ENCODE measurements at places on chromosomes 12 and 14.
A peak's percentile ranks its signal among the peaks of the same experiment; 100 is the strongest.

DNA sequence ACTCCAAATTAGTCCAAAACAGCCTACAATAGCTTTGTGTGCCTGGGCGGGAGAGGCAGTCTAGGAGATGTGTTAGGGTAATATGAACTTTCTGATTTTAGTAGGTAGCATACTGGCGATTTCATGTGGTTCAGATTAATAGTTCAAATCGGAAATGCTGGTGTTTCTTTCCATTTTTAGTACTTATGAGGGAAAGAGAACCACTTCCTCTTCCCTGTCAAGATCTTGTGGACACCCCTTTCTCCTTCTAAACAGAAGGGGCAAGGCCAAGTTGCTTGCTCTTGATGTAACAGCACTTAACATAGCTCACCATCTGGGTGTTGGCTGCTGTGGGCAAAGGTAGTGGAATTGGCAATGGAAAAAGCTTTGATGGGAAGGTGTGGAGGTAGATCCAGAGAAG lies 32.2 kb upstream of the IGF1 start:
- DNase-seq: no peak

DNA sequence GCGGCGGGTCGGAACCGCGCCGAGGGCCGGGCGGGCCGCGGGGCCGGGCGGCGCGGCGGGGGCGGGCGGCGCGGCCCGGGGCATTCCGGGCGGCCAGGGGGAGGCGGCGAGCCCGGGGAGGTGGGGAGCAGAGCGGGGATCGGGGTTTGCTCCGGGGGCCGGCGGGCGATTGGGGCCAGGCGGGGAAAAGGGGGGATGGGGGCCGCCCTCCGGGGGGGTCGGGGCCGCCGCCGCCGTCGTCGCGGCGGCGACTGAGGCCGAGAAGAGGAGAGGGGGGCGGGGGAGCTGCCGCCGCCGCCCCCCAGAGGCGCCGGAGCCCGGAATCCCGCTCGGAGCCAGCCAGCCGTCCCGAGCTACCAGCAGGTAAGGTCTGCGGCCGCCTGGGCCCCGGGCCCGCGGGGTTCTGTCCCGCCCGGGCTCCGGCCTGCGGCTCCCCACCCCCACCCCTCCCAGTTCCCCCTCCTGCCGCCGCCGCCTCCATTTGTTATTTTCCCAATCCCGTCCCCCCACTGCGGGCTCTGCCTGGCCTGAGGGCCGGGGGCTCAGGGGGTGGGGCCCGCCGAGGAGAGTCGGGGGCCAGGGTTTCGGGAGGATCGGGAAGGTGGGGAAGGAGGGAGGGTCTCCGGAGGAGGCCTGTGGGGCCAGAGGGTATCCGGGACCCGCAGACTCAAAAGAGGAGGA lies 403 bp downstream of the ATN1 start:
- DNase-seq: no peak

DNA sequence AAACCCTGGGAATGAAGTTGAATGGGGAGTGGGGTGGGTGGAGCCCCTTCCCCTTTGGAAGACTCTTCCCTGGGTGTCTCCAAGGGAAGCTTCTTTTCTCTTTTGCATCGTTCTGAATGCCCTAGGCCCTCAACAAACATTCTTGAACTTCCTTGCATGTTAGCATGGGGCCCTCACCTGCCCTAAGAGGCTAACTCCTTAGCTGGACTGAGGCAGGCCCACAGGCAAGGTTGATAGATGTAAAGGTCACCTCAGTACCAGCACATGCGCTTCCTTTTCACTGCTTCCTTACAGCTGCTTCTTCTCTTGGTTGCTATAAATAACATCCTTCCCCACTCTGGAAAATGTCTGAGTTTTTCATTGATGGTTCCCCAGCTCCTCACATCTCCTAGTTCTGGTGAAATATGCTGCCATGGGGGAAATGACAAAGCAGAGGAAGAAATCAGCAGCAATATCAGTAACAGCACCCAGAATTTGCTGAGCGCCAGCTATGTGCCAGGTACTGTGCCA lies 160.6 kb upstream of the FRMD6 start:
- no peak for DNase-seq

- DNase-seq: no peak
Observed at GRCh38 chr12:7729746-7730145, 17.4 kb downstream of the CLEC4C start.

DNA sequence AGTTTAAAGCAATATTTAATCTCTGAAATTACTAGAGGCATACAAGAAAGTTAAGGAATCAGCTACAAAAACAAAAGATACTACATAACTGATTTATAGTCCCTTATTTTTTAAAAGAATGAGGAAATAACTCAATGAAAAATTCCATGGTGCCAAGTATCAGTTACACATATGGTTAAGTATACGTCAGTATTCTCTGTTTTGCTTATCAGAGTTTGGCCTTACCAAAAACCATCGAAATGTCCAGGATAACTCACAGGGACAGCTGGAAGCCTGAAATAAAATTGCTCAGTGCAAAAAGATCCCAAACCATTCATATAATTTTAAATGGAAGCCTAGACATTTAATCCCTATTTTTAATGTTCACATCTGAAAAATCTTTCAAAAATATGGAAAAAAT lies 3.6 kb downstream of the CFL2 start:
- DNase-seq: no peak

DNA sequence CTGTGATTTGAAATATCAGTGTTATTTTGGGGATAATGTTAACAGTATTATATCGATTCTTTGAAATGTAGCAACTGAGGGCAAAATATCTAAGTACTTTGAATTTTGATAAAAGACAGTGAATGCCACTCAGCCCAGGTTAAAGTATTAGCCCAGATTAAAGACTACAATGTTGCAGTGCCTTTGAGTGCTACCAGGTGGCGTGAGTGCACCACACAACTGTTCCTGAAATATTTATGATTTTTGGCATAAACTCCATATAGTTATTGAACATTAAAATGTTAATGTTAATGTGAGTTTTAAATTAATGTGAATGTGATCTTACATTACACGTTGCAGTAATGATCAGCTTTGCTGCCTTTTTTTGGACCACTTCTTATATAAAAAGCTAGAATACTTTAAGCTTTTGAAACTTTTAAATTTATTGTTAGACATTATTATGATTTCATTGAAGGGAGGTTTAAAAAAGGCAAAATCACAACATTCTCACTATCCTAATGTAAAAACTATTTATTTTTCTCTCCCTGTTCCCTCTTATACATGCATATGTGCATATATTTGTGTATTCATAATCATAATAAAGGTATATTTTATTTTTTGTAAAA lies 22.5 kb downstream of the MRPS35 start:
- DNase-seq: no peak

- peak; percentile 33 for DNase-seq
Observed at GRCh38 chr14:39015360-39015961, 87.6 kb downstream of the SEC23A start.

GRCh38 chr12:106918746-106919145 lies 37.0 kb upstream of the TMEM263 start:
- peak; percentile 21 for DNase-seq

DNA sequence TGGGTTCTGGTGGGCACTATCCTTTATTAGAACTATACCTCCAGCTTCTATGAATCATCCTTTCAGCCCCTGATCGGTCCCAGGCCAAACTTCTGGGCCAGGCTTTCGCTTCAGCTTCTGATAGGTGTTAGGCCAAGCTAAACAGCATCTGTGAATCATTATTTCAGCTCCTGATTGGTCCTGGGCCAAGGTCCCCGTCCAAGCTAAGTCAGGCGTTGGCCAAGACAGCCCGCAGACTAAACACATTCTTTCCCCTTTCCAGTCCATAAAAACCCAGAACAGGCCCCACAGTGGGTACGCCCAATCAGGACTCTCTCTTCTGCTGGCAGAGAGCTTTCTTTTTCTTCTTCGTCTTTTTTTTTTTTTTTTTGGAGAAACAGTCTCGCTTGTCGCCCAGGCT lies 1808.9 kb upstream of the SEL1L start:
- no peak for DNase-seq

DNA sequence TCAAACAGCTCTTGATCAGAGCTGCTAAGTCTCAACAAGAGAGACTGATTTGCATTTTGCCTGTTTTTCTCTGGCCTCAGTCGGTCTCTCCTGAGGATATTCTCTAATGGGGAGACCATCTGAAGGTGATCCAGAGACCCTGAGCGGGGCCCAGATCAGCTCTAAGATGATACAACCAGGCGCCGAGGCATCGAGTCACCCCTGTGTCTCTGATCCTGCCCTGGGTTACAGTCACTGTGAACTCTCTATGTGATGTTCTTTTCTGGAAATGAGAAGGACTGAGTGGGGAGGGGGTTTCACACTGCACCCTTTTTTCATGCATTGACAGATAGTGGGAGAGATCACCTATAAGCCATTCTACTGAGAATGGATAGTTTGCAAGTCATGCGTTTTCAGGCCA lies 247.6 kb upstream of the PWP1 start:
- DNase-seq: no peak

GRCh38 chr12:131867891-131868675 lies 26.3 kb upstream of the ULK1 start:
- DNase-seq: no peak

- DNase-seq: no peak
Observed at GRCh38 chr12:53867216-53868012, 71.2 kb upstream of the HOXC13 start.

- DNase-seq: no peak
Observed at GRCh38 chr12:114555451-114555850, 128.5 kb downstream of the TBX3 start.

GRCh38 chr14:92487513-92488133 lies 26.0 kb upstream of the RIN3 start:
- DNase-seq: no peak

DNA sequence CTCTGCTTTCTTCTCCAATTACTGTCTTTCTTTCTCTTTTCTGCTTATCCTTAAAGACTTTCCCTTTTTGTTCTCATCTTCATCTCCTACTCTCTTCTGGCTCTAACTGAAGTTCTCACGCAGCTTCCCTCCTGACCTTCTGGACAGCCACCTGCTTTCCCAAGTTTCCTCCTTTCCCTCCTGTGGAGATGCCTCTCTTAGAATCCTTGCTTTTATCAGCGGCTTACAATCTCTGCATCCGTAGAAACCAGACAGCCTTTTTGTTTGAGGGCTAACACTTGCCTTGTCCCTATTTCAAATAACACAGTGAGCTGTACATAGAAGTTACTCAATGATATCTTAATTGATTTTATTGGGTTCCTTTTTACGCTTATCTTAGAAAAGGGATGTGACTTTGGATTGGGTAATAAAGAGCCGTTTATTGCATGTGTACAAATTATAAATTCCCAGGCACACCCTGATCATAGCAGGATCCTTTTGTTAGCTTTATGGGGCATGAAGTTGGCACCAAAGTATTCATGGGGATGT lies 2.1 kb upstream of the LGALS3 start:
- DNase-seq: no peak

DNA sequence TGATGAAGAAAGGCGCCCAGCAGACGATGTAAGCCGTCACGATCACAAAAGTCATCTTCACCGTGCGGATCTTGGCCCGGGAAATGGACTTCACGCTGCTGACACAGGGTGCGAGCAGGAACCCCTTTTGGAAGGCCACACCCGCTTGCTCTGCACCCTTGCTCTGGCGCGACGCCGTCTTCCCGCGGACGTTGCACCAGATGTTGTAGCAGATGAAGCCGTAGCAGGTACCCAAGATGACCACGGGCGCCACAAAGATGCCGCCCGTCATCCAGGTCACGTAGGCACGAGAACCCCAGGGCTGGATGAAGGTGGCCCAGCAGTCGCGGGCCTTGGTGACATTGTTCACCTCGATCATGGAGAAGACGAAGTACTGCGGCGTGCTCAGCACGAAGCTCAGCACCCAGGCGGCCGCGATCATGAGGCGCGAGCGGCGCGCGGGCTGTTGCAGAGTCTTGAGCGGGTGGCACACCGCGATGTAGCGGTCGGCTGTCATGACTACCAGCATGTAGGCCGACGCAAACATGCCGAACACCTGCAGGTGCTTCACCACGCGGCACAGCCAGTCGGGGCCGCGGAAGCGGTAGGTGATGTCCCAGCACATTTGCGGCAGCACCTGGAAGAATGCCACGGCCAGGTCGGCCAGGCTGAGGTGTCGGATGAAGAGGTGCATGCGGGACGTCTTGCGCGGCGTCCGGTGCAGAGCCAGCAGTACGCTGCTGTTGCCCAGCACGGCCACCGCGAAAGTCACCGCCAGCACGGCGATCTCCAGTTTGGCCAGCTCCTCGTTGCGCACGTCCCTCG lies 890 bp downstream of the AVPR1A start:
- peak; percentile 3 for DNase-seq

- DNase-seq: no peak
Observed at GRCh38 chr12:5384015-5384414, 47.9 kb upstream of the NTF3 start.

DNA sequence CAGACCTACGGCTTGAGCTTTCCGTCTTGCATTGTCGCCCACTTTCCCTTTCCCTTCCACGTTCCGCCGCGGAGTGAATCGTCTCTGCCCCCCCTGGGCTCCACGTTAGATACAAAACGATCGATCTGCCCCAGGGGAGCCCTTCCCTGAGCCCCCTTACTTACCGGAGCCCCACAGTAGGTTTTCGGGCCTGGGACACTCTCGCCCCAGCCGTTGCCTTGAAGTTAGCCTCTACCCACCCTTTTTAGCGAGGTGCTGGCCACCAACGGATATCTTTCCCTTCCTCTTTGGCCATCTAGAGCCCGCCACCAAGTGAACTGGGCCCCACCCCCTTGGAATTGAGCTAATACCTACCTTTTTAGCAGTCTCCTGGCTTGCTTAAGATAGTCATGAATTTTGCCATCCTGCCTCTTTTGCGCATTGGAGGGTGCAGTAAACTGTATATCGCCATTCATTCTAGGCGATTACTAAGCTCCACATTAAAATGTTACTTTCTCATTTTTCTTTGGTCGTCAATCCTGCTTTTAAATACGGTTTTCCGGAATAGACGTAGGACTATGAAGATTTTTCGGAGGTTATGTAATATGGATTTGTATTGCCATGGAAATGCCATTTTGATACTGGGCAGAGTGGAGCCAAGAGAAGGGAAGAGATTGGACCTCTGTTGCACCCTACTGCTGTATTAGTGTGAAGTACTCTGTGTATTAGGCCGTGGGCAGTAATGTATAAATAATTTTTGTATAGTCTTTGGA lies 764 bp downstream of the RBM25 start:
- DNase-seq: peak; percentile 8

- DNase-seq: no peak
Observed at GRCh38 chr14:50099335-50099734, 17.0 kb downstream of the VCPKMT start.

DNA sequence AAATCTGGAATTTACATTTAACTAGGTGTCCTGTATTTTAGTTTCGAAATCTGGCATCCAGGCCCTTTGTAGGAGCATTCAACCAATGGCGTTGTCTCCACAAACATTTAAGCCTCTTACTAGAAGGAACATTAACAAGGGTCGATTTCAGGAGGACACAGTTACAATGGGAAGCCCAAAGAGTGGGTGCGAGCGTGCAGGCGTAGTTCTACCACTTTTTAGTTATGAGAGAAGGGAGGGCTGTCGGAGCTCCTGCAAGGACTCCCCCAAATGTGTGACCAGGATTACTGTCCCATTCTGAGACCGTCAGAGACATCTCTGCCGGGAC lies 365 bp upstream of the ABHD4 start:
- DNase-seq: no peak

GRCh38 chr14:22315336-22315735 lies 273.7 kb downstream of the DAD1 start:
- no peak for DNase-seq

All from NCI-H1092 (cell line).